ENCODE measurements at places on chromosomes 6 and 20.

- no peak for DNase-seq
Measured at GRCh38 chr6:78995946-78996345, 82.1 kb downstream of the PHIP start.

- peak; percentile 58 for DNase-seq
Measured at GRCh38 chr6:90025523-90026061, 131.3 kb downstream of the GJA10 start.

DNA sequence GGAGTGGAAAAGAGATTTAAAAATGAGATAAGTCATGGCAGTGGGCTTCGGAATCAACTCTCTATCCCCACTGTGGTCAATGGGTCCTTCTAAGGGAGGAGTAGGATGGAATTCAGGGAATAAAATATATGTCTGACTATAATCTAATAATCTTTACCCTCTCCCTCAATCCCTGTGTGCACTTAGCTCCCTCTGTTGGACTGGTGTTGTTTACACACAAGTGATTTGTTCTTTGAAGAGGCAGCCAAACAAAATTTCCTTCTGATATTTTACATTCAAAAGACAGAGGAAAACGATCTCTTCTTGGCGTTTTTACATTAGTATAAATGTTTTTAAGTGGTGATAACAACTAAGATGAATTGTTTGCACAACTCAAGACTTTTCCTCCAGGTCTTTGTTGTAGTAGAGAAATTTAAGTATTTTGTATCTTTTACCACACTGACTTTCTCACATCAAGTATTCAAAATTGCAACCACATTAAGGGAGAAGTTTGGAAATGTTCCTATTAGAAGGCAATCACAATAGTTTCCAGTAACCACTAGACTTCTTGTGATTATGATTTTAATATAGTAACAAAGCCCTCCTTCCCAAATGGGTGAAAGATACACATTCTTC lies 317.8 kb downstream of the CENPW start:
- peak; percentile 18 for DNase-seq

DNA sequence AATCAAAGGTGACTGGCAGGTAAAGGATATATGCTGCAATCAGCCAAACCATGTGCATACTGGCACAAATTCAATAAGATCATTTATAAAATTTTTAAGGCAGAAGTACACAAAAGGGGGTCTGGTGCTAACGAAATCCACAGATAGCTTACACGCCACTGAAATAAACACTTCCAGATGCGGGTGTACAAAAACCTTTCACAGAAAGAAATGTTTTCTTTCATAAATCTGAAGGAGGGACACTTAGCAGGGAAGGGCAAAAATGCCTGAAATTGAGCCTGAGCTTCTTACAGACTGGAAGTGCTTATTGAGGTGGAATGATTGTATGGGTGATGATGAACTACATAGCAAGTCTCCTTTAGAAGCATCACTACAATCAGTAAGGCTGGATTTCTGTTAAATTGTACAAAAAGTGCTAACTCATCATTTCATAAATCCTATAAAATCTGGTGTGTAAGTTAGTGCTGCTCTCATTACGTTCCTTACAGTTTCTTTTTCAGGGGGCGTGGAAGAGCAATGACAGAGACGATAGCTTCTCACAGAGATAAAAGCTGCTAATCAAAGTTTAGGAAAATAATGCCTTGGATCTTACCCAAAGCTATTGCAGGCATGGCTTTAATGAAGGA lies 409.3 kb upstream of the RUNX2 start:
- DNase-seq, result no peak

DNA sequence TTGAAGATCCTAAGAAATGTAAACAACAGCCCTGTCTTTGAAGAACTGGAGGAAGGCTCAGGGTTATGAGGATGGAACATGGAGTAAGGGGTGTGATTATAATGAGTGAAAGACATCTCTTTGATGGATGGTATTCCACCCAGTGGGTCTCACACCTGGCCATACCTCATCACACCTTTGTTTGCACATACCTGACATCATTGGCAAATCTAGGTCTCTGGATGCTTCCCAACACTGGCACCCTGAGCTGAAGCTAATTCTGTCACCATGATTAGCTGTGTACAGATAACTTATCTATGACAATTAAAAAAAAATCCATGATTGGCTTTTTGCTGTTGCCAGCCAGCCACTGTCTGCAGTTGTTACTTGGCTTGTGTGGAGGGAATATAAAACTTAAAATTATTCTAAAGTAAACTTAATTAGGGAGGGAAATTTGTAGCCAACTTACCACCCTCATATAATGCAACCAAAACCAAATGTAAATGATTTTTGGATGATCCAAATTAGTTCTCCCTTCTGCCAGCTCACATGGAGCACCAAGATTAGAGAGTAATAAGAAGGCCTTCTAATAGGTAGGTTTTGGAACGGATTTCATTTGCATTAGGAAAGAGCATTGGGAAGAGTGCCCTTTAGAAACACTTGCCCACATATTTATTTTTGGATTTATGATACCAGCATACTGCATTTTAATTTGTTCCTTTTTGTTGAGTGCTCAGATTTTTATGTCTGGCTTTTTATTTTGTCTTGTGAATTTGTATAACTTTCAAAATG lies 249.5 kb downstream of the SOX4 start:
- DNase-seq, result no peak

DNA sequence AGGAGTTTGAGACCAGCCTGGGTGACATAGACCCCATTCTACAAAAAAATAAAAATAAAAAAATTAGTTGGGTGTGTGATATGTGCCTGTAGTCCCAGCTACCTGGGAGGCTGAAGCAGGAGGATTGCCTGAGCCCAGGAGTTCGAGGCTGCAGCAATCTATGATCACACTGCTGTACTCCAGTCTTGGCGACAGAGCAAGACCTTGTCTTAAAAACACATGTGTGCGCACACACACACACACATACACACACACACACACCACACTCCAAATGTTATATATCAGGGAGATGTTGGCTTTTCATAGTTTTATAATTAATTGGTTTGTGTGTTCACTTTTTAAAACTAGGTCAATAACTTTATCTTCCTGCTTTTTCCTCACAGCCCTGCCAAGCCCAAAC lies 110.5 kb downstream of the RTN4IP1 start:
- no peak for DNase-seq

- no peak for DNase-seq
Measured at GRCh38 chr6:56958481-56958880, 3.6 kb downstream of the BEND6 start.
